ENCODE measurements at places on chromosomes 6 and 20.

DNA sequence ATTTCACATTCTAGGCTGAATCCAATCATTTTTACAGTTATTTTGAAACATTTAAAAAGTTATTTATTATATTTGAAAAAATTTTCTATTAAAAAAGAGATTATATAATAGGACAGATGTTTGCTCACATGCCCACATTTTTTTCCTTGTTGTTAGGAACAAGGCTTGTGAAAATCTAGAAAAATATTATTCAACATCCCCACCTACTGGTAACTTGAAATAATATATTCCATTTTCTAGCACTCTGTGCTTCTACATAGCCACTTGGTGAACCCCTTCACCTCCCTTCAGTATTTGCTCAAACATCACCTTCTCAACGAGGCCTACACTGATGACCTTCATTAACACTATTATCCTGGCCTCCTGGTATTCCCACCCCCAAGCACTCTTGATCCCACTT, 18.3 kb upstream of the GPRC6A start:
- DNase-seq: no peak

DNA sequence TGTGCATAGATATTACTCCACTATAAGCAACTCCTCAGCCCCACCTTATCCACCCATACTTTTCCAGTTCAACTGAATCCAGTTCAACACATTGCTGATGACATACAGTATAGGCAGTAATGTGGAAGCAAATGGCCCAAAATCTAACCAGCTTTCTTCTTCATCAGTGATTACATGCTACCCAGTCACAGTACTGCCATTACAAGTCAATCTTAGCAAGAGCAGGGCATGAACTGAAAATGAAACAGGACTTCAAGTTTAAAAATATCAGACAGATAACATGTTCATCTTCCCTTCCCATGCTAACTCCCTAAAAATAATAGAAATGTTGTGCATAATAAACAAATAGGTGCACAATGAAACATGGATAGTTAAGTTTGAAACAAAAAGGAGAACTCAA, 19.2 kb downstream of the RRAGD start:
- no peak for DNase-seq

- DNase-seq: no peak
These were observed 35.8 kb upstream of the YWHAB start for GRCh38 chr20:44849703-44850102.

DNA sequence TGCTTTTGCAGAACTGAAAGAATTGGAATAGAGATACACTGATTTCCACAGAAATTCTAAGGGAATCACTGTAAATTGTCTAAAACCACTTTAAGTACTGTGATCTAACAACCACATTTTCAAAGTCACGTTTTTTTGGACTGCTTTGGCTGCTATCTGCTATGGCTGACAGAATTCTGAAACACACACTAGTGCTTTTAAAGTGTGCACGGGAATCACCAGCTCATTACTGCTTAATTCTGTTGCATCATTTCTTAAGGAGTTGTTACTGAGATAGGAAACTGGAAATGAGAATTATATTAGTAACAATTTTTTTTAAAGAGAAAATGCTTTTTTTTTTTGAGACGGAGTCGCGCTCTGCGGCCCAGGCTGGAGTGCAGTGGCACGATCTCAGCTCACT, 716.5 kb upstream of the NRSN1 start:
- no peak for DNase-seq

GRCh38 chr20:22583773-22584521, 425 bp downstream of the FOXA2 start:
- DNase-seq: peak; percentile 93

- DNase-seq: no peak
These were observed 584 bp downstream of the VPS52 start for GRCh38 chr6:33271117-33271467.

DNA sequence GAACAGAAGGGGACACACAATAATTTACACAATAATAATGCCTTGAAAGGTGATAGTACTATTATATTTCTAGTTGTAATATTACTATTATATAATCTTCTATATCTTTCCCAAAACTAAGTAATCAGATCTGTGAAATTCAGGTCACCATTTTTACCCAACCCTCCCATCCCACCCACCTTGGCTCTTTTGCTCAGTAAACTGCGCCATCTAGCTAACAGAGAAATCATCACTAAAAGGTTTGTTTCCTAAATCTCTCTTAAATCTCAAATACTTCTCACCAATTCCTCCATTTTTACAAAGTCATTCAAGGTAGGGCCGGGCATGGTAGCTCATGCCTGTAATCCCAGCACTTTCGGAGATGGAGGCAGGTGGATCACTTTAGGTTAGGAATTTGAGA, 83.4 kb downstream of the CDK19 start:
- no peak for DNase-seq

GRCh38 chr6:44036699-44037101, 90.6 kb downstream of the MRPL14 start:
- peak; percentile 37 for DNase-seq

- DNase-seq: no peak
These were observed 168.2 kb downstream of the SAMD5 start for GRCh38 chr6:147676495-147677199.

All from upper lobe of right lung (tissue), 1 donor.